ENCODE measurements at places on chromosomes 6 and 20.

GRCh38 chr20:4942331-4942730, 59.0 kb downstream of the SLC23A2 start:
- no peak for DNase-seq

- DNase-seq: peak; percentile 1
Measured at GRCh38 chr6:152863618-152864326, 113.2 kb downstream of the VIP start.

DNA sequence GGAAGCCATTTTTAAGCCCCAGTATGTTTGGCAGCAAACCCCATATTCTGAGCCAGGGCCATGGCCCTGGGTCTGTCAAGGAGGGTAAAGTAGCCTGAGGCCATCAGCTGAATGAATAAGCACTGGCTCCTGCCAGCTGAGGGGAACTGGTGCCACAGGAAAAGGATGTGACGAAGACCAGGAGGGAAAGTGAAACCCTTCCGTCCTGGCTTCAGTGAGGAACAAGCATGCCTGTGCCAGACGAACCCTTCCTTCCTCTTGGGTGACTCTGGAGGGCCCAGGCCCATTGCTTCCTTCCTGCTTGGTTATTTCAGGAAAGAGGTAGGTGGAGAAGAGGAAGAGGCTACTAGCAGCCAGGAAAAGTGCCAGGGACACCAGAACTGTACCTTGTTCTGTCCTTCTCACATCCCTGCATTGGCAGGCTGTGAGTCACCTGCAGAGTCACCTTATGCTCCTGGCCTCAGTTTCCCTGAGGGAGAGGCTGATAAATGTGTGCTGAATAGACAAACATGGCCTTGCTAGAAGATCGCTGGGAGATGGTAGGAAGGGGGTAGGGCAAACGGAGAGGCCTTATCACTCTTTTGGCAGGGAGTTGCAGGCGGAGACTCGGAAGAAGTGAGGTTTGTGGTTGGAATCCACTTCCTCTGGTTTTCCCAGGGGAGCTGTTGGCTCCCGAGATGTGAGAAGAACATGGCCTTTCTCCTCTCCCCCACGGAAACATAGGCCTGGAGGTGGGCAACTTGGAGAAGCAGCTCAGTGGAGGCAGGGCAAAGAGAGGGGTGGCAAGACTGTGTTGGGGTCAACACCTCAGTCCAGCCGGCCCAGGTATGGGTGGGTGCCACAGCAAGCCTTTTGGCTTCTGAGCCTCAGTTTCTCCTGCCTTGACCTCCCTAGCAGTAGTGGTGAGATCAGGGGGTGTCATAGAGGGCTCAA, 37.4 kb downstream of the COX4I2 start:
- peak; percentile 44 for DNase-seq

DNA sequence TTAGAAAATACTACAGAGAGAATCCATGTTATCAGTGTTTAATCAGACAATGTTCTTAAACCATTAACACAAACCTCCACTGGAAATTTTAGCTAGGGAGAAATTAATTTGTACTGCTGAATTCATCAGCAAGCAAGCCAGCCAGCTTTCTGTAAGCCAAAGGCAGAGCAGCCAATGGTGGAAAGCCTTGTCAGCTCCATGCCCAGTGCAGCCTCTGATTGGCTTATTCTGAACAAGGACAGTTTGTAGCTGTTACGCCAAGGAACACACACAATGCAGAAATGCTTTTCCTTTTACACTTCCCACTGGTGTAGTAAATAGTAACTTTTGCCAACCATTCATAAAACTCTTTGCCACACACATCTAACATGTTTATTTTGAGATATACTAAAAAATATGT, 265.0 kb downstream of the TENT5A start:
- DNase-seq: no peak

DNA sequence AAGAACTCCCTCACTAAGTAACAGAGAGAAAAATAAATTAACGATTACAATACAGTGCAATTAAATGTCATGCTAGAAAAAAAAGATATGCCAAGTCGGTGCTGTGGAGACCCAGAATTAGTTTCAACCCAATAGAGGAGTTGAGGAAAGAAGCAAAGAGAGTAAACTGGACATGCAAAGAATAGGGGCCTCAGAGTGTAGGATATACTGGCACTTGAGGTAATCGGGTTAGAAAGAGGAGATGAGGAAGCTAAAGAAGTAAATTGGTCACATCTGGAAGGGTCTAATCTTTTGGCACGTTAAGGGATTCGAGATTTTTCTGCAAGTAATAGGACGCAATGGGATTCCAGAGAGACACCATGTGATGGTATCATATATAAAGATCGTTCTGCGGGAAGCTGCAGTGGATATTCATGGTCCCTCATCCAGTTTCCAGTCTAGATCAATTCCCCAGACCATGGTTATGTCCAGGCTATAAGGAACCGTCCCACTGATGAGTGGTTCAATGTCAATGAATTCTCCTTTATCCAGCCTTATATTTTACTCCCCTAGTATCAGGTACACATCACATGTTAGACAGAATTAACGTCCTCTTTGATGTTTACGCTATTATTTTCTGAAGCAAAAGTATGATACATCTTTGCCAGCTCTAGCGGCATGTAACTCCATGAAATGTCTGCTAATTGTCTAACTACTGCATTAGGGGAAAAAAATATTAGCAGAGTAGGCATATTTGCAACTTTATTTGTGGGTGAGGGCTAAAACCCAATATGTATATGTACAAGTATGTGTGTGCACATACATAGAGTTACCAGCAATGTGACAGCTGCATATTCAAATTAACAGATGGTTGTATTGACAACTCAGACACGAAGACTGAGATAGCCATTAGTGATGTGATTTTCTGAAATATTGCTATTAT, 1.1 kb upstream of the TBC1D32 start:
- no peak for DNase-seq

GRCh38 chr6:63347599-63347998, 27.8 kb upstream of the LGSN start:
- DNase-seq: no peak

GRCh38 chr20:59359906-59360725, 59.7 kb downstream of the EDN3 start:
- DNase-seq: no peak

DNA sequence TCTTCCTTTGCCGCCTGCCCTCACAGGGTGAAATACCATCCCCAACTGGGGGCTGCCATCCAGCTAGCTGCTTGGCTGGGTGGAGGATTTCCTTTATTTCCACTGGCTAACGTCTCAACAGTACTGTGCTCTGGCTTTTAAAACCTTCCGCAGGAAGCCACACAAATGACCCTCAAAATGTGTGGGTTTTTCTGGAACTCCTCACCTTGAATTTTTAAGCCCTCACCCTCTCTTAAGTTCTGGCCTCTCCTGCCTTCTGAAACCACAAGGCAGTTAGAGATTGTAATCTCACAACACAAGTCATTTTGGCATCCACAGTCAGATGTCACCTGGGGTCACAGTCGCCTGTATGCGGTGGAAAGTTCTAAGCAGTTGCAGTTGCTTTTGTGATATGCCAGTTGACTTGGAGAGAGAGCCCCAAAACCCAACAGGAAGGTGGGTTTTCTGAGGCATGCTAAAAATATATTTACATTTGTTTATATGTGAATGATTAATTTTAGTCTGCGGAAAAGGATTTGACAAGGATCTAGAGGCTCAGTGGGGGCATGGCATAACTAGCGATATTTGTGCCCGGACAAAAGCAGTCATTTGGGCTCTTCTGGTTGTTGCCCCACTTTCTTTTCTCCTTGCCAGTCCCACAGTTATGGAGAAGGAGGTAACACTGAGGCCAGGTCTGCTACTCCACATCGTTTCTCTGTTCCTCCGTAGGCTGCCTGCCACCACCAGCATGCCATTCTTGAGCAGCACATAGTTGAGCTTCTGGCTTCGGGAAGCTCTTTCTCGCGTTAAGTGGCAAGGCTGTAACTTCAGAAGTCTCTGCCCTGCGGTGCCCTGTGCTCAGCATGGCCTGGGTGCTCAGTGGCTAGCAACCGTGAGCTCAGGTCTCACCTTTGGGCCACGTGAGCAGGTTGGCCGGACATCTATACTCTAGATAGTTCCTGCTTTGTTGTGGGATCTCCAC, 335.3 kb downstream of the CD83 start:
- no peak for DNase-seq

DNA sequence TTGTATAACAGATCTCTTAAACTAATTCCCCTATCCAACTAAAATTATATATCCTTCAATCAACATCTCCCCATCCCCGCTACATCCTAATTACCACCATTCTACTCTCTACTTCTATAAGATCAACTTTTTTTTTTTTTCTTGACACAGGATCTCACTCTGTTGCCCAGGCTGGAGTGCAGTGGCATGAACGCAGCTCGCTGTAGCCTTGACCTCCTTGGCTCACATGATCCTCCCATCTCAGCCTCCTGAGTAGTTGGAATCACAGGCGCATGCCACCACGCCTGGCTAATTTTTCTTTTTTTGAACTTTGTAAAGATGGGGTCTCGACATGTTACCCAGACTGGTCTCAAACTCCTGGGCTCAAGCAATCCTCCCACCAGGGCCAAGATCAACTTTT, 5.0 kb downstream of the DNAAF9 start:
- DNase-seq: no peak

GRCh38 chr6:17227403-17227802, 53.8 kb upstream of the RBM24 start:
- DNase-seq: no peak

Measured in stimulated activated CD8-positive, alpha-beta memory T cell treated with anti-CD3 and anti-CD28 coated beads, Interleukin-7, amount 100 ng/mL, for 1 hour (primary cell).